ENCODE measurements at places on chromosomes 6 and 20.

- no peak for DNase-seq
These were observed 35.3 kb downstream of the ESR1 start for GRCh38 chr6:151842816-151843215.

DNA sequence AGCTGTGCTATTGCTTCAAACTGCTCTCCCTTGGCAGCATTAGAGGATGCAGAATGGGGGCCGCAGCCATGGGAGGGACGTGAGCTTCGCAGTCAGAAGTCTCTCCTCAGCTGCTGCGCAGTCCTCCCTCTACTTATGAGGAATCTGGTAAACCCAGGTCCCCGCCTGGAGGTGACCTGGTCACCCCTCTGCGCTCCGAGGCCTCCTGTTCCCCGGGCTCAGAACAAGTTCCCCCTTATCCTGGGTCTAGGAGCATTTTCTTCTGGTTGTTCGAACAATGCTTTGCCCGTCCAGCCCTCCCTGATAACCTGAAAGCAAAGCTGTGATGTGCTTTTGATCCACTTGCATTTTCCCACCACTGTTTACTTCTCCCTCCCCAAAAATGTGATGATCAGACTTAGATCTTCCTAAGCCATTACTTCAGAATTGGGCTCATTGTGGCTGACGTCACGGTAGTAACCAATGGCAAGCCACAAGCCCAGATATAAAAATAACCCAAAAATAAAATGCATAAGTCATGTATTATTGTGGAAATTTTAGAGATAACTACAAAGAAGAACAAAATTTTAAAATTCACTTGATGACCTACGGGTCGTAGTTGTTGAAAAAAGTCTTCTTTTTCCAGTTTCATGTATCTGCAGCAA lies 80.7 kb downstream of the SERAC1 start:
- DNase-seq, result no peak

- DNase-seq, result no peak
These were observed 62.0 kb downstream of the ATXN1 start for GRCh38 chr6:16698997-16699868.

- DNase-seq, result no peak
These were observed 17.7 kb upstream of the DST start for GRCh38 chr6:56660381-56660730.

GRCh38 chr6:140343128-140343527 lies 968.7 kb upstream of the CITED2 start:
- no peak for DNase-seq

- DNase-seq, result no peak
These were observed 75.3 kb upstream of the THEMIS start for GRCh38 chr6:127976111-127976510.

DNA sequence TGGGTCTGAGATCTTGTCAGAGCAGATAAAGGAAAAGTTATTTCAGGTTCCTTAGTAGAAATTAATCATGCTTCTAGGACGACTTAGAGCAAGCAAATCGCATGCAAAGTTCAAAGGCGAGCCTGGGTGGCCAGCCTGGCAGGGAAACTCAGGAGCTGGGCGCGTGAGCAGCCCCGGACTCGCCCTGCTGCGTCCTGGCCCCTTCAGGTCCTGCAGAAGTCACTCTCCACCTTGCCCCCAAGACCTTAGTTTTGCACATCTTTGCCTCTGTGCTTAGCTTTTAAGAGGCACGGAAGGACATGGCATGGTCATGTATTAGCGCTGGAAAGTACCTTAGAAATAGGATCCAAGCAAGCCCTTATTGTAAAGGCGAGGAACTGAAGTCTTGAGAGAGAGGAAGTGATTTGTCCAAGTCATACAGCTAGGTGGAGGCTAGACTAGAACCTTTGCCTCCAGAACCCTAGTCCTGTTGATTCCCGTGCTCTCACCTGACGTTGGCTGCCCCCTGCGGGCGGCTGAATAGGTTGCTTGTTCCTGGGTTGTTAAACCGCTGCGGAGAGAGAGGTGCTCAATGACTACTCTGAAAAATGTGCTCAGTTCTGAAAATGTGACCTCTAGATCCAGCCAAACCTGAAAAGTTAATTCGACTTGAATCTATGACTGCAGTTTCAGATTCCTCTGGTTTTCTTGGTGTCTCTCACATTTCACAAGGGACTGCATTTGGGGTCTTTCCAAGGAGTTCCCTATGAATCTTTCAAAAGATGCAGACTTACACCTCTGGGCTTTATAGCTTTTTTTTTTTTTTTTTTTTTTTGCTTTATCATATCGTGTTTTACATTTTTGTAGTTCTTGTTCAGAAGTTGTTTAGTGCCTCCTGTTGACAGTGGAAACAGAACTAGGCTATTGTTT lies 2.7 kb downstream of the MYB start:
- peak; percentile 82 for DNase-seq

GRCh38 chr20:1255675-1256074 lies 10.4 kb upstream of the SNPH start:
- no peak for DNase-seq

DNA sequence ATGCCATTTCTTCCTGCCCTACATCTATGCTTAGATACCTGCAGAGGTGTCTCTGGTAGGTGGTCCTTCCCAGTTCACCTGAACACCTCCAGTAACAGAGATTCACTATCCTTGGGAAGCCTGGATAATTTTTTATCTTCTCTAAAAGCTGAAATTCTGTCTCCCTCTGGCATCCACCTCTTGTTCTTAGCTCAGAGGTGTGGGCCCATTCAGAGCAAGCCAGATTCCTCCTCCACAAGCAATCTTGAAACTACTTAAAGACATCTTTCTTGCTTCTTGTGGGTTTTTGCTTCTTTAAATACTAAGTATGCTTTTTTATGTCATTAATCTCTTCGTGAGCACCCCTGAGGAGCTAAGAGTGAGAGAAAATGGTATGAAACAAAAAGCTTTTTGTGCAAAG lies 10.4 kb upstream of the SNRPB2 start:
- DNase-seq, result no peak

- DNase-seq, result no peak
These were observed 104.6 kb upstream of the AKIRIN2 start for GRCh38 chr6:87806635-87807034.

DNA sequence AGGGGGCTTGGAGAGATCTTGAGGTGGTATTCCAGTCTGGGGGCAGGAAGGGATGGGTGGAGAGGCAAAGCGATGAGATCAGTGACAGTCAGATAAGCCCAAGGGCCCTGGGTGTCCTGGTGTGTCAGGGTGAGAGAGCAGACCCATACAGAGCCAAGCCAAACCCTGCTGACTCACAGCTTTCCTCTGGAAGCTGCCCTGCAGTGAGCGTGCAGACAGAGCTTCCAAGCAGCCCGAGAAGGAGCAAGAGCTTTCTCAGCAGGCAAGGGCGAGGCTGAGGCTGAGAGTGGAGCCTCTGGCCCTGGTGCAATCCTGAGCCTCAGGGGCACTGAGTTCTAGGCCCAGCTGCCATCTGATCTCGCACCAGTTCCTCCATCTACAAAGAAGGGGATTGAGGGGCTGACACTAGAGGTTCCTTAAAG lies 91.1 kb upstream of the HIVEP1 start:
- DNase-seq, result no peak

DNA sequence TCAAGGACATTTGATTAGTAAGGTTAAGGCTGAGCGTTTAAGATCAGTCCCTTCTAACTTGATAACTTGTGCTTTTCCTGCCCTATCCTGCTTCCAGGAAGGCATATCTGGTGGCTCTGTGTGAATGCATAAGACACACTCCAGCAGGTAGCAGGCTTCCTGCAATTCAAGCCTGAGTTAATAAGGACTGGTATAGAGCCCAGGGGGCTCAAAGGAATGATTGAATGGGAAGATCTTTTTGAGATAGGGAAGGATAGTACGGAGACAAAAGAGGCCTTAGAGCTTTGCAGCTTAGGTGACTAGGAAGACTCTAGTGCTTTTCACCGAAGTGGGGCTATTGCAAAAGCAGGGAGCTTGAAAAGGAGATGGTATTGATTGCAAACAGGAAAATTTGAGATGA lies 307.1 kb downstream of the GRIK2 start:
- DNase-seq, result no peak

All from activated naive CD4-positive, alpha-beta T cell treated with anti-CD3 and anti-CD28 coated beads, Interleukin-2, amount 50 U/mL, for 16 hours (primary cell).